ENCODE measurements at places on chromosomes 13 and 19.

DNA sequence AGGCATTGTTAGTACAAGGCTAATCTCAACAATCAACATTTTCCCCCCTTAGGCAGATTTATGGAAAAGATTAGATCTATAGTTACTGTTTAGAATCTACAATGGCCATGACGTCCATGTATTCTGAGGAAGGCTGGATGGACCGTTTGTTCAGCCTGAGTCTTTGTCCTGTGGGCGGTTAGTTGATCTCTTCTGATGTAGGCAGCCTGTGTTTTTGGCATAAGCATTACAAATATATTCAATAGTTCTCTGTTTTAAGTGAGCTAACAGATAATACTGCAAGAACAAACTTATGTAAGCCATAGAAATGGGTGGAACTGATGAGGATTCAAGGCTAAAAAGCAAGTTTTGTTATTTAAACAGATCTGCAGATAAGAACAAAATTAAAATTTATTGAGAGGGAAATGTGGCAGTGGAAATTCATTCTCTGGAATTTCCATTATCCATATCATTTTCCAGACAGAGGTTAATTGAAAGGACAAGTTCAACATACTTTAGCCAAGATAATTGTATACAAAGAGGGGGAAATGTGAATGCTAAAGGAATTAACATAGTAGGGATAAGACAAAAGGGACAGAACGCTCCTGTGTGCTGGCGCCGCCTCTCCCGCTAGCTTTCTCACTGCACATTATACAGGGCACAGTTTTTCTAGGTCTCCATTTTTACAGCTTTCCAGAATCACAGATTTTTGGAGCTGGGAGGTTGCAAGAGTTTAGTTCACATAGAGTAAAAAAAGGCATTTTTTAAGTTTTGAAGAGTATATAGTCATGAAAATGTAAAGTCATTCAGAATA lies 48.6 kb downstream of the FAM124A start:
- DNase-seq = no peak

DNA sequence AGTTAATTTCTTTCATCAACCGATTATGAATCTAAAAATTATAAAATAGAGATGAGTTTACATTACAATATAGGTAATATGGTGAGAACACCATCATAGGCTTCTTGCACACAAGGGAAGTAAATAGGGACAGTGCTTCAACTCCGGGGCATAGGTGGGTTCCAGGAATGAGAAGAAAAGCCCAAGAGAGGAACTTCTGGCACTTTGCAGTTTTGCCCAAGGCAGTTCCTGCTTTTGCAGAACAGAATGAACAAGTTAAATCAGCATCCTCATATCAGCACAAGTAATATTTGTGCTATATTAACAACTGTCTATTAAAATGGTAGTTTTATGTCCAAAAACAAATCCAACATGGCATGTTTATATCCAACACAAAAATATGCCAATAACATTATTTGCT lies 60.1 kb downstream of the DACH1 start:
- no peak for DNase-seq

DNA sequence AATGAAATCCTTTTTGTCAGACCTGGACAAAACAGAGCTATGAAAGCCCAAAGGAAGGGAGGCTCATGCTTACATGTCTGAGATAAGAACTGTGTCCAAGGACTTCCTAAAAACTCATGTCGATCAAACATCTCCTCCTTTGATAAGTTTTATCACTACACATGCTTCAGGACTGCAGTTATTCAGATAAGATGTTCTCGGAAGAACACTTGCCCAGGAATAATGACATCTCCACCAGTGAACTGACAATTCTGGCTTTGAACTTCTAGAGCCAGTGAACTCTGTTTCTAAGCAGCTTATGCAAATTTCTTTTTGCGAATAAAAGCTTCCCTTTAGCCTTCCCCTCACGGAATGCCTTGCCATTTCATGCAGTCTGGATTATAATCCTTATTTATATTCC lies 561.6 kb downstream of the TBC1D4 start:
- DNase-seq = no peak

DNA sequence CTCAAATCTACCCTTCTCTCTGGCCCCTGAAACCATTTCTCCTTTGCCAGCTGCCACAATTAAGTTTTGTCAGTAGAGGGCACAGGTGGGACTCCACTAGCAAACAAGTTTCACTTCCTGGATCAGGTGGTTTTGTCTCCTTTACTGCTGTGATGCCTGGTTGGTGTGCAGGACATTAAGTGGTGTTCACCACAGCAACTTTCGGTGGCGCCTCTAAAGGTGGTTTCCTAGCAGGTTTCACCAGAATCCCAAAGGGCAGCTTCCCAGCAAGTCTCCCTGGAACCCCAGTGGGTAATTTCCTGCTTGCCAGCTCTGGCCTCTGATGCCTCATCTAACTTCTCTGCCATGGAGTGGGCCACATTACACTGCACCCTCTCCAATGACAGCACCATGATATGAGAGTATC lies 16.6 kb downstream of the MED4 start:
- DNase-seq = no peak

GRCh38 chr13:80591976-80592740 lies 251.2 kb upstream of the SPRY2 start:
- no peak for DNase-seq

GRCh38 chr19:58385891-58386575 lies 1.0 kb upstream of the RPS5 start:
- DNase-seq = peak; percentile 38

GRCh38 chr13:82719987-82720386 lies 1162.3 kb downstream of the SLITRK1 start:
- DNase-seq = no peak

DNA sequence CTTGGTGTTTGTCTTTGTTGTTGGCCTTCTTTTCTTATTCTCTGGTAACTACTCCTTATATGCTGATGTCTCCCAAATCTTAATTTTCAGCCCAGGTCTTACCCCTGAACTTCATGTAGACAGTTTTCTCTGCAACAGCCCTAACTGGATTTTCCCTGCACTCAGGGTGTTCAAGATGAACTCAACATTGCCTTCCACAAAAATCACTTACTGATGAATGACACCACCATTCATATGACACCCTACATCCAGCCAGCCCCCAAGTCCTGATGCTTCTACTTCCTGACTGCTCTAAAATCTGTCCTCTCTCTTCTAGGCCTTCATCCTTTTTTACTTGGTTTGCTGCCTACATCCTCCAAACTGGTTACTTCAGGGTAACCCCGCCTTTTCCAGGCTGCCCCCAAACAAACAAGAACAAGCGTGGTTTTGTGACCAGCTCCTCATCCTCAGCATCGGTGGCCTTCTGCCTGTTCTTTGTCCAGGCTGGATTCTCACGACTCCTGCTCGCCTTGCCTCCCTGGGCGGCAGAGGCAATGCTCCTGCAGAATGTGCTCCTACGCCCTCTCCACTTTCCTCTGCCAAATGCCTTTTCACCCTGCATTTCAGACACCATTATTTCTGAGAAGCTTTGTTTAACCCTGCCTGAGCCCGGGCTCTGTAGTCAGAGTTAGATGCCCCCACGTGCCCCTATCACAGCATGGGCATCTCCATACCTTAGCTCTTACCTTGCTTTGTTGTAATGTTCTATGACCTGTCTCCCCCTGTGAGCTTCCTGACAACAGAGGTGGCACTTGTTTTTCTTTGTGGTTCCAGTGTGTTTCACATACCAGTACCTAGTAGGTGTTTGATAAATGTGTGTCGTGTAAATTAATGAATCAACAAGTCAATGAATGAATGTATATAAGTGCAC lies 61.8 kb downstream of the WDFY2 start:
- no peak for DNase-seq

DNA sequence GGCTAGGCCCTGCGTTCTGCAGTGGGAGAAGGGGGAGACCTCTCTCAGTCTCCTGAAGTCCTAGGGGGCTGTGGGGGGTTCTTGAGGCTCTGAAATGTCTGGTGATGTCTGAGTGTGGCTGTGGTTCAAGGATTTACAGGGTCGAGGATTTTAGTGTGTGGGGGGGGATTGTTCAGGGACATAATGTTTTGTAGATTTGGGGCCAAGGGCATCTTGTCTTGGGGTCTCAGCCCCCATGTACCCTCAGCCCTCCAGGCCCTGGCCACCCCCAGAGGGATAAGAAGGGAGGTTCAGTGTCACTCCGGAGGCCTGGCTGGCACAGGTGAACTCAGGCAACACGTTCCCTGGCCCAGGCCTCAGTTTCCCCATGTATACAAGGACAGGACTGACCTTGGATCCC lies 2.4 kb upstream of the APC2 start:
- DNase-seq = no peak

GRCh38 chr19:45790942-45791341 lies 1.7 kb downstream of the DMWD start:
- no peak for DNase-seq

DNA sequence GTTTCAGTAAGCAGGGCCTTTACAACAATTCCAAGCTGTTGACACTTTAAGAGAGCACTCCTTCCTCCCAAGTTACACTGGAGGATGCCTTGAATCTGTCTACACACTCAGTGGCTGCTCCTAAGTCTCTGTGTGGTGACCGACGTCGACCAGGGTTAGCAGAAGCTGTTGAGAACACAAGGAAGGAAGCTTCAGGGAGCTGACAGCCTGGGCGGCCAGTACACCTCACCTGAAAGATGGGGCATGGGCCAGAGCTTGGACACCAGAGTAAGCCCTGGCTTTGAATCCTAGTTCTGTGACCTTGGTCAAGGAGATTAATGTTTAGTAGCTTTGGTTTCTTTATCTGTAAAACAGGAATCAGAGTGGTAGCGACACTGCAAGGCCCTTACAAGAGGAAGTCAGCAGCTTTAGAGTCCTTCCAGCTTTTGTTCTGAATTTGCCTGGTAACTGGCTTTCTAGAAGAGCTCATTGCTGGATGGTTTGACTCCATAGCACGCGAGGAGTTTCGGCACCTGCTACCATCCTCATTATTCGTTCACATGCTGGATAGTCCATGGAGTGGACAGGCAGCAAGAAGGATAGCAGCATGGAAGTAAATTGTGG lies 214.2 kb downstream of the FGF9 start:
- DNase-seq = no peak

- no peak for DNase-seq
Measured at GRCh38 chr13:72005455-72005854, 138.5 kb upstream of the DACH1 start.

DNA sequence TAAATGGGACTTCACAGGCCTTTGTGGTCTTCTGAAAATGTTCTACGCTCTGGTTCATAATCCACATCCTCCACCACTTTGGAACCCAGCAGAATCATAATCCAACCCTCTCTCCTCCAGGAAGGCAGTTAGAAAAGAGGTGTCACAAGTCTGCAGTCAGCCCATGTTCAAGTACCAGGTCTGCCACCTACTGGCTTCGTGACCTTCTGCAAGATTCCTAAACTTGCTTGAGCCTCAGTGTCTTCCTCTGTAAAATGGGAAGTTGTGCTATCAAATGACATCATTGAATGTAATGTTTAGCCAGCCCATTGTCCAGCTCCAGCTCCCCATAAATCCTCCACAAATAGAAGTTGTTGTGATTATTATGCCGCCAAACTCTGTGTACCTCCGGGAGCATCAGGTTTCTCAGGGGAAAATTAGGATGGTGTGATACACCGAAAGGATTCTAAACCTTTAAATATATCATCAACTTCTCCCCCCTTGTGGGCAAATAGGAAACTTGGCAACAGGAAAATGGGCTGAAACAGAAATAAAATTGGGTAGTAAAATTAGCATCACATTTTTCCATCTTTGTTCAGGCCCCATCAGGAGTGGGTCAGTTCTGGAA lies 109.7 kb downstream of the NUFIP1 start:
- peak; percentile 3 for DNase-seq

GRCh38 chr19:18014197-18014596 lies 6.2 kb downstream of the ARRDC2 start:
- DNase-seq = no peak

GRCh38 chr13:92716749-92717148 lies 509.9 kb upstream of the GPC6 start:
- no peak for DNase-seq

GRCh38 chr19:29537181-29537580 lies 11.4 kb downstream of the VSTM2B start:
- DNase-seq = no peak

DNA sequence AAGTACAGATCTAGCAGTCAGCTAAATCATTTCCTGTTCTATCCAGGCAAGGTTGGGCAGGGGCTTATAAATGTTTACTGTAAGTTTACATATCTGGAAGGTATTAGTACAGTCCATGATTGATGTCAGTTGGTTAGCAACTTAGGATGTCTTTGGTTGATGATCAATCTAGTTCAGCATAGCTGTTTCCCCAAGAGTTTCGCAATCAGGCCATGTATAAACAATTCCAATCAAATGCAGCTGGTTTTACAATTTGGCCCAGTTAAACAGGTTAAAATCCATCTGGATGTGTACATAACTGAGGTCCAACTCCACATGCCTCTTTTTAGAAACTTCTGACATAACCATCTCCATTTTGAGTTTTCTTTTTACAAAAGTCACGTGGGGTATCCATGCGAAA lies 6.9 kb downstream of the ZNF221 start:
- DNase-seq = no peak

DNA sequence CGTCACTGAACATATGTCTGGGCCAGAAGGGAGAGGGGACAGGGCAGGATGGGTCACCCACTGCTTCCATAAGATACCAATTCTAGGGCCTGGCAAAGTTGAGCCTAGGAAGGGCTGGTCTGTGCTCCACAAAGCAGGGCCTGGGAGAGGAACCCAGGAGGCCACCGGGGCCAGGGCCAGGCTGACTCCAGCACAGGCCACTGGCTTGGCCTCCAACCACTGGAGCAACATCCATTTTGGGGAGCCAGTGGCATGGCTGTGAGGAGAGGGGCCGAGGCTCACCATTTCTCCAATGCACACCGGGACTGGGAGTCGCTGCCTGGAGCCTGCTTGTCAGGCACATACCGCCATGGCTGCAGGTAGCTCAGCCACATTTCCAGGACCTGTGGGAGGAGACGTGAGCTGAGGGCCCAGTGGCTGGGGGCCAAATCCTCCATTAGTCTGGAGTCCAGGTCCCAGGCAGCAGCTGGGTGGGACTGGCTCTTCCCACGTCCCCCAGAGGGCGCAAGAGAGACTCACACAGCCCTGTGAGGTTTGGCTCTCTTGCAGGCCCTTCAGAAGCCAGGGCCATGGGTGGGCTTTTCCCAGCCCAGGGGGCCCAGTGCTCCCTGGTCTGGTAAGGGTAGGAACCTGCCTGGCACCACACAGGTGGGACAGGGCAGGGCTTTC lies 27.7 kb downstream of the TUBA3C start:
- no peak for DNase-seq

- DNase-seq = no peak
Measured at GRCh38 chr13:31001647-31002046, 69.2 kb downstream of the TEX26 start.

DNA sequence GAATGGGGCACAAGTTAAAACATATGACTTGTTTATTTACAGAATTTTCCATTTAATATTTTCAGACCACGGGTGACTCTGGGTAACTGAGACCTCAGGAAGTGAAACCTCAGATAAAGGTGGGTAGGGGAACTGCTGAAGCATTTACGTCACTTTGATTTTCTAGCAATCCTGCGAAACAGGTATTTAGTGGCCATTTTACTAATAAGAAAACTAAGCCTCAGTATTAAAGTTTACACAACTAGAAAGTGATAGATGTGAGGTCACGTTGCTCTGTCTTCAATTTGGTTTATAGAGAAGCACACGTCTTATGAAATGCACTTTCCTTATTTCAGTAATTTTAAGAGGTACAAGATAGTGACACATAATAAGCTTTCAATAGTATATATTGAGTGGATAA lies 402.8 kb downstream of the FGF9 start:
- DNase-seq = no peak
